ENCODE measurements at places on chromosomes 12 and 14.
A peak's percentile ranks its signal among the peaks of the same experiment; 100 is the strongest.

DNA sequence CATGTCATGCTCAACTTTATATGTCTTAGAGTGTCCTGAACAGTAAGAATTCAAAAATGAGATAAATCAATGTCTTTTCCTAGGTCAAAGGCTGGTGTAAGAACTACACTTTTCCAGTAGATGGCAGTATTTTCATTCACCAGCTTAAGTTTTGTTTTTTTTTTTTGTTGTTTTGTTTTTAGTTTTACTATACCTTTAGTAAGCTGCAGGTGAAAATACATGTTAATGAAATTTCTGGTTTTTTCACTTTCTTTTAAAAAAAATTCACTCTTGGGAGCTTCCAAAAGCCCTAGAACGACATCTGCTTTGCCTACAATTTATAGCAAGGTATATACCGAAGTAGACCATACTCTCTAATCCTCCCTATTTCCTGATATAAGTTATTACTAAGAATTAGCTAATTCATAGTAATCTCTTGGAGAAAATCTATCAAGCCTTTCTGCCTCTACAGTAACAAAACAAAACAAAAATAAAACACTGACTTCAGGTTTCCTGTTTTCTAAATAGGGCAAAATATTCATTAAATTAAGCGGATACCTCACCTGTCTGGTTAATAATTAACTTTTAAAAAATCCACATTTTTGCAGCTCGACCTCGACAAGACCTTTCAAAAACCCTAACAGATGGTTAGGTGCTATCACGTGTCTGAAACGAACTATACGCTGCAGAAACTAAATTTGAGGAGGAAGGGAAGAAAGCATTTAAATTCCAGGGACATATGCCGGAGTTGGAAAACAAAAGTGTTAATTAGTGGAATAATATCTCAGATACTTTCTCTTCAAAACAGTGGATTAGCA is 2.7 kb upstream of the SAMD4A start:
- DNase-seq, result peak; percentile 62

DNA sequence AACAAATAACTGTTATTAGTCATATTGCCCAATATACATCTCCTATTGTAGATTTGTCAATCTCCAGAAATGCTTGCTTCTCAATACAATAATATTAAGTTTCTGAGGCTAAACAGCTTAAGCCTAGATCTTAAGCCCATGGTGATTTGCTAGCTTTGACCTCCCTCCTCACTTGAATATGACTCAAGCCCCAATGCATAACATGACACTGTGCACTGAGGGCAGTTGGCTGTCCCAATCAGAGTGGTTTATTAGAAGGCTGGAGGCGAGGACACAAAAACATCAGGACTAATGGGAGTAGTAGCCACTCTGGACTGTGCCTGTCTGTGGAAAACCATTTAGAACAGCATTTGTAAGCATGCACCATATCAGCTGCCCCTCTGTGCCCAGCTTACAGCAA is 81.1 kb upstream of the GTF2A1 start:
- no peak for DNase-seq

GRCh38 chr14:79476552-79476951 is 734.8 kb downstream of the DIO2 start:
- DNase-seq, result no peak

- DNase-seq, result no peak
Measured at GRCh38 chr14:45558183-45558582, 305.2 kb upstream of the MIS18BP1 start.

DNA sequence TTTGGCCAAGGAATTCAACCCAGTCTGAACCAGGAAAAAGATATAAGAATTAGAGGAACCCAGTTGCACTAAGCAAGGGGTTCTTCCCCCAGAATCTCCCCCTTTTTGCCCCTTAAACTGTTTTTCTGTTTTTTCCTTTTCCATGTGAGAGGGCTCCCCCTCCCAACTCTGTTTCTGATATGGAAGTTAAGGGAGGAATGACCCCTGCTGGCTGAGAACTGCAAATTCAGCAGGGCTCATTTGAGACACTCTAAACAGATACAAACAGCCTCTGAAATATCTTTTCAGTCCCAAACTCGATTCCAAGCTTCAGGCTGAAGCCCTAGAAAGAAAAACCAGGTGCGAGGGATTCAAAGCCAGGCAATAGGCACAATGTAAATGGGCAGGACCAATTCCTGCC is 132.7 kb downstream of the SLC41A2 start:
- no peak for DNase-seq

DNA sequence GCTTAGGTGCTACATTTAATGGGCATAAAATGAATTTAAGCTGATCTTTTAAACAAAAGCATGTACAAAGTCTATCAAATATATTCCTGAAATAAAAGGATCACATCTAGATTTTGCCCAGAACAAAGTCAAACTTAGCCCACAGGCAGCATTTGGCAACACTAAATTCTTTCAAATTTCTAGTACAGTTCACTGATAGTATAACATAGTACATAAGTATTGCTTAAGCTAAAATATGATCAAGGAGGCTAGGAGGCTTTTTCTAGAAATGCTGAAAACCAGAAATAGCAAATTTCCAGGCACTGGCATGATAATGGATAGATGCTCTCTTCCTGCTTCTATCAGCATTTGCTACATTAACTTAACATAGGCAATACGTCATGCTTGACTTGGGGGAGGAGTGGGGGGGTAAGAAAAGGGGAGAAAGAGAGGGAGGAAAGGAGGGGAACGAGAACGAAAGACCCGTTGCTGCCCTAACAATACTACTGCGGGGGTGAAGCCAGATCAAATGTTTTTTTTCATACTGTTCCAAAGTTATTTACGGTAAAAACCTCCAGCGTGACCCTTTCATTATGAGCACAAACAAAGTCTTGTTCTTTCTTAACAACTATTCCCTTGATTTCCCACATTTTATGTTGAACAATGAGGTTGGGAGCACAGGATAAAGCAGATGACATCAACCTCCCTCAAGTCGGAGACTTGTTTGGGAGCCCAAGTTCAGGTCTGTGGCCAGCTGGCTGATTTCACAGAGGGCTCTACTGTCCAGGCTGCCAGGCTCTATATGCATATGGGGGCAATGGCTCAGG is 10.6 kb downstream of the TMED10 start:
- DNase-seq, result no peak

GRCh38 chr12:100795174-100795799 is 711 bp downstream of the ANO4 start:
- DNase-seq, result no peak

DNA sequence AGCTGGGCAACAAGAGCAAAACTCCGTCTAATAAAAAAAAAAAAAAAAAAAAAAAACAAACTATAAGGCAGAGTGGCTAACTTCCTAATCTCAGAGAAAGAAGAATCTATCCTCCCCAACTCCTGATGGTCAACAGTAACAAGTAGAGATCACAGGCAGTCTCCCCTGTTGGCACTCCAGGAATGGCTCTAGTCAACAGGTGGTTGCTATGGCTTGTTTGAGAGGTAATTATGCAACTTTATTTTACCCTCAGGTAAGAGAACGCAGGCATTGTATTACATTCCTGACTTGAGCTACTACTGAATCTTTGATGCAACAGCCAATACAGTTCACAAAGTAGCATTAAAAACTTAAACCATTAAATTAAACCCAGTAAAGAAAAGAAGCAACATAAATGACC is 180.3 kb downstream of the DICER1 start:
- no peak for DNase-seq

DNA sequence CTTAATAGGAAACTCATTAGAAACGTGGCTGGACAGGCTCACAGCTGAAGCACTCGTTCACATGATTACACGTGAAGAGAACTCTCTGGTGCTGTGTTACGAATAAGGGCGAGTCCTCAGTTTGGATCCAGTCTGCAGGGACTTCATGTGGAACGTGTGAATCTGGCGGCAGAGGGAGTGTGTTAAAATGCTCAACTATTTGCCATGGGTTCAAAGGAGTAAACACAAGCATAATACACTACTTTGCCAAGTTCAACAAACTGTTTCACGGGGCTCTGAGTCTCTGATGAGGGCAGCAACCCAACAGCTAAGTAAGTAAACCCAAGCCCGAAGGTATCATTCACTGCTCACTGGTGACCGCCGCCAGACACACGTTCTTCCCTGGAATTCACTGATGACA is 42.4 kb downstream of the NUAK1 start:
- DNase-seq, result no peak

GRCh38 chr14:44403193-44403592 is 103.9 kb downstream of the FSCB start:
- no peak for DNase-seq
